Activated T-cell treated with anti-CD3 and anti-CD28 coated beads for 4 hours (primary cell): ENCODE measurements at places on chromosomes 13 and 19.

GRCh38 chr13:84784443-84785153, 902.3 kb upstream of the SLITRK1 start:
- no peak for DNase-seq

DNA sequence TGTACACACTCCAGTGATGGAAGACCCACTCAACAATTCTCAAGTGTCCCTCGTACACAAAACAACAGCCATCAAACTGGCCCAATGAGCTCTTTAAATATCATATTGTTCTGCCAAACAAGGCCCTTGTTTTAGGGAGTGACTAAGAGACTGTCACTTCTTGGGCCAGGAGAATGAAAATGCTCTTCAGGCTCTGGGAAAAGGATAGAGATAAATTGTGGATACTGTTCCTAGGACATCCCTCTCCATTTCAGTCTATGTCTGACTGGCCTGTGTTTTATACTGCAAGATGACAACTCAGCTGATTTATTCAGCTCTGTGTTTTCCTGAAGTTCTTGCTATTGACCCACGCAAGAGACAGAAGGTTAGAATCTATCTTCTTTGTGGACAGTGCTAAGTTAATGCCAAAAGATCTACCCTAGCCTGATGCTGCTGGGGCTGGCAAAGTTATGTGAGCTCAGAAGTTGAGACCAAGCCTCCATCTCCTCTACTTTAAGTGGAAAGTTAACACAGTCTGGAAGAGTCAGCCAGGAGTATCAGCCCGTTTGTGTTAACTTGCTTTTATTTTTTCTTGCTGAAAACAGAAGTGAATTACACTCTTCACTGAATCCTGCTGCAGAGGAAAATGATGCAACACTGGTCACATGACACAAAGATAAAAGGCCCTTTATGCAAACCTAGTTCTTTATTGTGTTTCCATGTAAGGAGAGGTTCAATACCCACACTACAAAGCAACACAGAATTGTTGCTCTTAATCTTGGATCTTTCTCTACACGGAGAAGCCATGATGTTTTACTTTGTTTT, 14.6 kb downstream of the FRY start:
- DNase-seq = no peak

GRCh38 chr19:54916822-54917221, 10.9 kb downstream of the NCR1 start:
- DNase-seq = no peak

GRCh38 chr13:39144941-39145533, 106.8 kb downstream of the NHLRC3 start:
- no peak for DNase-seq
